Memory B cell (primary cell): ENCODE measurements at places on chromosomes 7 and 10.

GRCh38 chr7:147912291-147912690, 678.3 kb upstream of the C7orf33 start:
- no peak for DNase-seq

GRCh38 chr7:48130658-48131108, 40.6 kb upstream of the ABCA13 start:
- no peak for DNase-seq

- DNase-seq = no peak
Measured at GRCh38 chr7:2632733-2633537, 1.1 kb downstream of the TTYH3 start.

GRCh38 chr7:80997841-80998240, 79.0 kb upstream of the SEMA3C start:
- no peak for DNase-seq

GRCh38 chr10:112208292-112208691, 24.7 kb upstream of the GPAM start:
- no peak for DNase-seq

DNA sequence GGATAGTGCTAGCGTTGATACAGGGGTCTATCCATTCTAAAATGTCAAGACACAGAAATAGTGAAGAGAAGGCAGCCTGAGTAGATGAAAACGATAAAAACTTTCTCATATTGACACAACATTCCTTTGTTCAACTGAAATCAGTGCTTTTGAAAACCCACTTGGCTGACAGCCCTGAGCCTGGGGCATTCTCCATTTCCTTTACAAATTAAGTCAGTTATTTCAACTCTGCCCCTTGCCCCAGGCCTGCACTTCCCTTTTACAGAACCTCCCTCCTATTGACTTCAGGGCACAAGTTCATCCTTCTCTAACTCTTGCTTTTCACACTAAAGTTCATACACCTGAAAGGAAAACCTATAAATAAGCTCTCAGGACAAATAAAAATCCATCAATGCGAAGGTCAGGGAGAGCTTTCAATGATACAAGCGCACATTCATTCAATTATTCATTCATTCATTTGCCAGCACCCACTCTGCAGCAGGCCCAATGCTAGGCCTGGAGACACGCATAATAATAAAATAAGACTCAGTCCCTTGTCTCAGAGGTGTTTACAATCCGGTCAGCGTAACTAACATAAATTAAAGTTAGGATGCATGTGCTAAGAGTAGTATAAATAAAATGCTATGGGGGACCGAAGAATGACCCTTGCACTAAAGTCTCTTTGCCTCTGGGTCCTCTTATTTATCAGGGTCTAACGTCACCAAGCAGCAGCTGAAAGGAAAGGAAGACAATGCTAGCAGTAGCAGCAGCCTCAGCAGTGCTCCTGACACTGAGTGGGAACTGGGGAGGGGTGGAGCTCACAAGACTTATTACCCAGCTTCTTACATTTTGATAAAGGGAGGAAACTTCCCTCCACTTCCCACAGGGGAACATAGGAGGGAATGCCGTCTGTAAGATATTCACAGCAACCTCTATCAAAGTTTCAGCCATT, 134.8 kb downstream of the PDE1C start:
- no peak for DNase-seq

DNA sequence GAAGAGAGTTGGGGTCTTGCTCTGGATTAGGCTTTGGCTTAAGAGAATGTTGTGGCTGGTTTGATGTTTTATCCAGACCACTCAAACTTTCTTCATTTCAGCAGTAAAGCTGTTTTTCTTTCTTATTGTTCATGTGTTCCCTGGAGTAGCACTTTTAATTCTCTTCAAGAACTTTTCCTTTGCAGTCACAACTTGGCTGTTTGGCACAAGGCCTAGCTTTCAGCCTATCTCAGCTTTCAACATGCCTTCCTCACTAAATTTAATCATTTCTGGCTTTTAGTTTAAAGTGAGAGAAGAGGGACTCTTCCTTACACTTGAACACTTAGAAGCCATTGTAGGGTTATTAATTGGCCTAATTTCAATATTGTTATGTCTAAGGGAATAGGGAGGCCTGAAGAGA, 18.1 kb downstream of the CCDC126 start:
- no peak for DNase-seq

- DNase-seq = no peak
Measured at GRCh38 chr10:104589871-104590270, 51.2 kb upstream of the SORCS3 start.

- DNase-seq = no peak
Measured at GRCh38 chr10:69636626-69637605, 6.9 kb downstream of the FAM241B start.

DNA sequence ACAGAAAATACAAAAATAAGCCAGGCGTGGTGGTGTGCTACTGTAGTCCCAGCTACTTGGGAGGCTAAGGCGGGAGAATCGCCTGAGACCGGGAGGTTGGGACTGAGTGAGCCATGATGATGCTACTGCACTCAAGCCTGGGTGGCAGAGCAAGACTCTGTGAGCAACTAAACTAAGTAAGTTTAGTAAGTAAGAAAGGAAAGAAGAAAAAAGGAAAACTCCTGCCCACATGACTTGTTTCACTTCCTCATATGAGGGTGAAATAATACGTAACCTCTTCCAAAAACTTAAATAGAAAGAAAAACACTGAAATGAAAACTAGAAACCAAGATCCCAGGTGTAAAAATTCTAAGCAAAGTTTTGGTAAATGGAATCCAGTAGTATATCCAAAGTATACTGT, 79.6 kb downstream of the LARP4B start:
- DNase-seq = peak; percentile 22

DNA sequence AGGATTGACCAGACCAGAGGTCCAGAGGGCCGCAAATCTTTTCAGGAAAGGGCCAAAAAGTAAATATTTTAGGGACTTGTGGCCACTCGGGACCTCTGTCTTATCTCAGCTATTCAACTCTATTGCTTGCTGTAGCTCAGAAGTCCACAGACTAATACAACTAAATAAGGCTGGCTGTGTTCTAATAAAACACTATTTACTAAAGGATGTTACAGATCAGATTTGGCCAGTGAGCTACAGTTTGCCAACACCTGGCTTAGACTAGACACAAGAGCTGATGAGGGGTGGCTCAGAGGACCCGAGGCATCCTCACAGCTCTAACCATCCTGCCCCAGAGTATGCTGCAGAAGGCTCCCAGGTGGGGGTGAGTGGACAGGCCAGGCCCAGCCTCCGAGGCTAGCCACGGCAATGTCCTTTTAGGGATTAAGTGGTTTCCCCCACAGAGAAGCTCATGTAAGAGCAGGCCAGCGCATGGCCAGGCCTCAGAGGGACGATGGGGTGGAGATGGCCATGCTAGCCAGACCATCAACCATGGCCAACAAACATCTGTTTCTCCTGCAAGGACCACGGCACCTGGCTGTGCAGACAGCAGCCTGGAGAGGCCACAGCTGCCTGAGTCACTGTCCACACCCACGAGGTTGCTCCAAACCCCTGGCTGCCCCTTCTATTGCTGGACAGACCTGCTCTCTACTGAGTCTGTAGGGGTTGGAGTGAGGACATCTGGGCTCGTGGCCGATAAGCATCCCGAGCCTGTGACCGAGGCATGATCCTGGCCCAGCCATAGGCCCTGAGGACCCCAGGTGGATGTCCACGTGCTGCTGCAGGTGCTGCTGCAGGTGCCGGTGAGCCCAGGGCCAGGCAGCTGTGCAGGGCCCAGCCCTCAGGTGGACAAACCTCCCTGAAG, 76.5 kb downstream of the AFAP1L2 start:
- no peak for DNase-seq

GRCh38 chr10:35458500-35459448, 122.5 kb downstream of the CCNY start:
- no peak for DNase-seq

DNA sequence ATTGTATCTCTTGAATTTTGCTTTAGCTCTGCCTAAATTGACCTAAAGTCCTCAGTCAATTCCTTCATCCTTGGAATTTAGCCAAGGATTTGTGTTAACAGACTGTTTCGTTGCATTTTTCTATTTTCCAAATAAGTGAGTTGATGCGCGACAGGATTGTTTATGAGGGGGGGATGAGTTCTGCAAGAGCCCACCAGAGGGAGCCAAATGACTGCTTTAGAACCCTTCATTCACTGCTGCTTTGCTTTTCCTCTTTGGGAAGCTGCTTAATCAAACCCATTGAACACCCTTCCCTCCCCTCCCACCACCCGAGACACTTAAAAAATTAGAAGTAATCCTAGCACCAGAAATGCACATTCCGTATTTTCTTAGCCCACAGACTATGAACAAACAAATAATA, 33.7 kb upstream of the PTF1A start:
- peak; percentile 32 for DNase-seq

GRCh38 chr7:29400437-29400836, 163.2 kb upstream of the PRR15 start:
- DNase-seq = no peak

- DNase-seq = no peak
Measured at GRCh38 chr7:26865094-26865388, 651 bp upstream of the SKAP2 start.

GRCh38 chr7:128915841-128916642, 5.5 kb upstream of the KCP start:
- DNase-seq = no peak

DNA sequence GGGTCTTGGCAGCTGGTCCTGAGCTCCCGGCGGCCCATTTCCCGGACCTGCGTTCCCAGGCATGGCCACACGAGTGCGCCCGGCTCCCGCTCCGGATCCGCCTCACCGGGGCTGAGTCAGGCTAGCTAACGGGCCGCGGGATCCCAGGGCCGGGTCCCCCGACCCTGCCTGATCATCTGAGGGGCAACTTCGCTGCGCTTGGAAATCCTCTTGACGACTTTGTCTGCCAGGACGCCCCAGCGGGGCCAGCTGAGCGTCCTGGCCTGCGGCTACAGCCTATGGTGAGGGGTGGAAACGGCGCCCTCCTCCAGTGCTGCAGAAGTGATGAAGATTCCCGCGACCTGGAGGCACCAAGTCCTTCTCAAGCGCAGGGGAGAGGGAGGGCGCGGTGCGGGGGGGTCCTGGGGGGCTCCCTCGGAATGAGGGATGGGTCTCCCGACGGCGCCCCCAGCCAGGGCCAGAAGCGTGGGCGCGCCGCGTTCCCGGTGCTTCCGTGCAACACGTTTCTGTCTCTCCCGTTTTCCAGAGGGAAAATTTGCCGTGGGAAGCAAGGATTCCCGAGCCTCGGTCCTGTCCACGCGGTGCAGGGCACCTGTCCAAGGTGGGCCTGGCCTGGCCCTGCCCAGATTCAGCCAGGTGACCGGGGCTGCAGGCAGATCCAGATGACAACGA, 212.4 kb downstream of the CCSER2 start:
- peak; percentile 51 for DNase-seq

- DNase-seq = no peak
Measured at GRCh38 chr7:99201027-99201426, 6.9 kb downstream of the KPNA7 start.

GRCh38 chr10:23613900-23614299, 175.0 kb downstream of the OTUD1 start:
- DNase-seq = no peak

DNA sequence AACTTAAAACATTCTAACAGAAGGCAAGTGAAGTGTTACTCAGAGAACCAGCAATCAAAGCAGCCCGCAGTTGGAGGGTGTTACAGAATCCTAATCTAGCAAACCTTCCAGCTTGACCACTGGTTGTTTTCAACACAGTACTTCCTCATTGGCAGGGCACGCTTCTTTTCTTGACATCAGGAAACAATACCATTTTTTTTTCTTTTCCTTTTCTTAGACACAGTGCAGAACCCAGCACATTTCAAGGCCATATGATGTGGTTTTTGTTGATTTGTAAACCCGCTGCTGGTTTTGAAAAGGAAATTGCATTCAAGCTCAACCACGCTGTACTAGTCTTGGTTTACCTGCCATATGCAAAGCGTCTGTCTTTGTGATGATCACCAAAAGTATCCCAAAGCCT, 33.4 kb downstream of the RHOBTB1 start:
- DNase-seq = no peak

DNA sequence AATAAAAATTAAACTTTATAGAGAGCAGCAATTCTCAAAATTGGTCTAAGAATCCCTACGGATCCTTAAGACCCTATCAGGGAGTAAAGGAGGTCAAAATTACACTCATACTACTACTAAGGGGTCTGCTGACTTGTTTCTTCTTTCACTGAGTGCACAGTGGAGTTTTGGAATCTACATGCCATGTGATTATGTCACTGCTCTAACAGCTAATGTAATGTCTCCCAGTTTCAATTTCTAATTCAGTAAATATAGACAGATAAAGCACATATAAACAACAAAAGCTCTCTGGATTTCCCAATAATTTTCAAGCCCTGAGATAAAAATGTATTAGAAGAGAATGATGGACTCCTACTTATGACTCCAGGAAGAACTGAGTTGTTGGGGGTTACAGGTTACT, 74.6 kb downstream of the WAPL start:
- DNase-seq = no peak

GRCh38 chr10:114902151-114902550, 35.8 kb upstream of the TRUB1 start:
- no peak for DNase-seq

DNA sequence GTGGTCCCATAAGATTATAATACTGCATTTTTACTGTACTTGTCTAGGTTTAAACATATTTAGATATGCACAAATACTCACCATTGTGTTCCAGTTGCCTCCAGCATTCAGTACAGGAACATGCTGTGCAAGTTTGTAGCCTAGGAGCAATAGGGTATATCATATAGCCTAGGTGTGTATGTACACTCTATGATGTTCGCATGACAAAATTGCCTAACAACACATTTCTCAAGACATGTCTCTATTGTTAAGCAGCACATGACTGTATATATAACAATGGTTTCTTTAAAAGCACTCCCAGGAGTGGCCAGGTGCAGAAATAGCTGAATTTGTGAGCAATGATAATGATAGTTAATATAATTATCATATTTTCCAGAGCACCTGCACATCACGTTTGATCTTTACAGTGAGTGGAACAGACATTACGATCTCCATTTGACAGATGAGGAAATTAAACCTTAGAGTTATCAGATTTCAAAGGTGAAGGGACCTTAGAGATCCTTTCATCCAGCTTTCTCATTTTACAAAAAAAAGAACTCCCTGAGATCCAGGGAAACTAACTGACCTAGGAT, 99.2 kb upstream of the PDCD4 start:
- DNase-seq = no peak

DNA sequence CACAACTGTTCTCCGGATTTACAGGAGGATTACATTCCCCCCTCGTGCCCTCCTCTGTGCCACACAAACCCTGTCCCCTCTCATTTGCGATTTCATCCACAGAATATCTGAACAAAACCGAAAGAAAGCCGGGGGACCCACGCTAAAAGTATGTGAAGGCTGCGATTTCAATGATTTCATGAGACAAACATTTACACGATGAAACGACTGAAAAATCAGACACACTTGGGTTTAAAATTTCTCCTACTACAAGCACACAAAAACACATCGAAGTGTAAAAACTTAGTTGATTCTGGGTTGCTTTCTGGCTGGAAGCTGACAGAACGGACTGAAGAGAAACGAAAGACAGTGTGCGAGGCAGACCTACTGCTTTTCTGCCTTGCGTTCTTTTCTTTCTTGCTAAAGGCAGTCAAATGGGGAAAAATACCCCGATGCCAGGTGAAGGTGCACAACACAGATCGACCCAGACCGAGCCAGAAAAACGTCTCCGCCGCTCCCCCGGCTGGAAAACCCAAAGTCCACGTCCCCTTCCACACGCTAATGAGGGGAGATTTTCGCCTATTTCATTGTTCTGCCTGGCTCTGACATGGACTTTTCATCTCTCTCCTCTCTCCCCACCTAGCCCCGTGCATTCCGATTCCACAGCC, 1.2 kb downstream of the HIPK2 start:
- peak; percentile 18 for DNase-seq
